ENCODE measurements at places on chromosomes 6 and 20. TPM values are rescaled to one million over a fixed set of nuclear protein-coding genes. Genes with fewer than 3 reads are reported as not detected.
A peak's percentile ranks its signal among the peaks of the same experiment; 100 is the strongest.

MYMX gene
- total RNA-seq, result not detected

DNA sequence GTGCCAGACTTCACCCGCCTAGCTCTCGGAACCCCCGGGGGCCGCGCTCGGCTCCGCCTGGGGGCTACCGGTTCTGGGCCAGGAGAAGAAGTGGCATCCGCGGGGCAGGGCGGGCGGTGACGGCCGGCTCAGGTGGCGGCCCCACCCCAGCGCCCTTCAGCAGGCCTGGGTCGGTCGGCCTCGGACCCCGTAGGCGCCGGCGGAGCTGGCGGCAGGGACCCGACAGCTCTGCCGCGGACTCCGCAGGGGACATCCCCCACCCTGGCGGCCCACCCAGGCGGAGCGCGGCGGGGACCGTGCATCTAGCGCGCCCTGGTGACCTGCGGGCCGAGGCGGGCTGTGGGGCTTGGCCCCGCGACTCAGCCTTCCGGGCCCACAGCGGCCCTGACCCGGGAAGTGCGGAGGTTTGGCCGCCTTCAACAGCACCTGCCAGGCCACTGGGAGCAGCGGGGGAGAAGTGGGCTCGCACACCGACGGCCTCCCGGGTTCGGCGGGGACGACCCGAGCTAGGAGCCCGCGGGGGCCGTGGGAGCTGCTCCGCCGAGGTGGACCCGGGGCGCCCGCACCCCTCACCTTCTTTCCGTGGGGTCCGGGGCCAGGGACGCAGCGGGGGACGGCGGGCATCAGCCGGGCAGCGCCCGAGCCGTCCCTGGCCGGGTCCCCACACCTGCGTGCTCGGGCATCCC lies 87.1 kb downstream of the TMEM242 start:
- peaks cover 25% of the 10 kb centered on the region for H3K4me1 ChIP-seq
- H3K36me3 ChIP-seq, result peaks cover 7% of the 10 kb centered on the region

- H3K4me1 ChIP-seq, result peaks cover 72% of the 10 kb centered on the region
- H3K4me3 ChIP-seq, result peak within 1 kb of the TSS; percentile 72
- DNase-seq, result peak; percentile 47
- no peaks in the 10 kb centered on the region for H3K27me3 ChIP-seq
- peak within 1 kb of the TSS; percentile 95 for H3K27ac ChIP-seq
- peaks cover 33% of the 10 kb centered on the region for H3K36me3 ChIP-seq
Observed at GRCh38 chr6:41200901-41201763, at the start of gene TREML2. TREML2 (minus strand) TSS chr6:41201149; CDS start chr6:41201008, 141 bp downstream.

DNA sequence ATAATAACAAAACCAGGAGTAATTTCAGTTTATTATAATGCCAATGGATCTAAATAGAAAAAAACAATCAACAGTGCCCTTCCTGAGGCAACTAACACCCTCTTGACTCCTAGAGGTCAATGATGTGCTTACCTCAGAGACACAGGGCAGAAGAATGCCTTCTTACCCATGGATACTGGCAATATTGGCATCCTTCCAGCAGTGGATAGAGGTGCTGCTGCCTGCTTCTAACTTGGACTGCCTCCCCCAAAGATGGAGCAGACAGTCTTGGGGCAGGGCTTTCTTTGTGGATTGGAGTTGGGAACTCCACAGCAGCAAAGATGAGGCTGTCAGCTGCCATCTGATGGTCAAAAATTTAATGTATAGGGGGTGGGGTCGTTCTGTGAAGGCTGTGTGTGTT lies 78.7 kb downstream of the AK9 start:
- H3K36me3 ChIP-seq, result peaks cover 2% of the 10 kb centered on the region
- no peak overlapping the region for H3K27ac ChIP-seq
- H3K27me3 ChIP-seq, result no peaks in the 10 kb centered on the region
- no peak overlapping the region for H3K4me3 ChIP-seq
